Stimulated activated CD4-positive, alpha-beta T cell treated with anti-CD3 and anti-CD28 coated beads, Interleukin-2, amount 100 ng/mL, for 24 hours (primary cell): ENCODE measurements at places on chromosomes 7 and 10.

DNA sequence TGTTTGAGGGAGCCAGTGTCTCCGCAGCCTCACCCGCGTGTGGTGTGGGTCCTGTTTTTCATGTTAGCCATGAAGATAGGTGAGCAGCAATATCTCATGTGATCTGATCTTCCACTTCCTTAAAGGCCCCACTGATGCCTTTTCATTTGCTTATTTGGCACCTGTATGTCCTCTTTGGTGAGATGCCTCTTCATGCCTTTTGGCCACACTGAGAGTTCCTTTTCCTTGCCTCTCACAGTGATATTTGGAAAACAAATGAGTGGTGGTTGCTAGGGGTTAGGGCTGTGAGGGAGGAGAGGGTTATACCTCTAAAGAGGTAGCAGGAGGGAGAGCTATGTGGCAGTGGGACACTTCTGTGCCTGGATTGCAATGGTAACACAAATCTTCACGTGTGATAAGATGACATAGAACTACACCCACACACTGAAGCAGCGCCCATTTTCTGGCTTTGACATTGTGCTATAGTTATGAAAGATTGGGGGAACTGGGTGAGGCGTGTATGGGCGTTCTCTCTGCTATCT, 90.4 kb upstream of the TNS3 start:
- no peak for DNase-seq

DNA sequence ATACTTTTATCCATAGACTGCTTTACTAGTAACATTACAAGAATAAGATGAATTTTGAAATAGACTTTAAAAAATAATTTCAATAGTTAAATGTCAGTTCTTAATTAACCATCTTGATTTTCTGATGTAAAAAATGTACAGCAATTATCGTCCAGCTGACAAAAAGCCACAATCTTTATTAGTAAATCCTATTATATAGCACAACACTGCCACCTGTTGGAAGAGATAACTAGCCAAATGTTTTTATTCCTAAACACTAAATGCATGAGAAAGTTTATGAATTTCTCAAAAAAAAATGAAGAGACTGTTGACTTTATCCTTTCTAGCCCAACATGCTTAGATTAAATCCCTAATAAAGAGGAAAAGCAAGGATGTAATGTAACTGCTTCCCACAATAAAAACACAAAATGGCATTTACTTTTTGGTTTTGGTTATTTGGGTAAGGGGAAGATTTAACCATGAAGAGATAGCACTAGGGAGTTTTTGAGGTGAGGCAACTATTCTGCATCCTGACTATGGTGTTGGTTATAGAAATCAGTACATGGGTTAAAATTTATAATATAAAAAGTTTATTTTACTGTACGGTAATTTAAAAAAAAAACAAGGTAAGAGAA, 8.0 kb downstream of the COA1 start:
- no peak for DNase-seq

- no peak for DNase-seq
Measured at GRCh38 chr10:86730227-86730626, 26.2 kb upstream of the BMPR1A start.

- DNase-seq = no peak
Measured at GRCh38 chr10:112519133-112519761, 72.2 kb downstream of the VTI1A start.

GRCh38 chr7:46900312-46901263, 681.3 kb downstream of the TNS3 start:
- no peak for DNase-seq

GRCh38 chr10:10792681-10793080, 225.0 kb upstream of the CELF2 start:
- DNase-seq = no peak

- DNase-seq = no peak
Measured at GRCh38 chr7:18086165-18087025, 58.7 kb upstream of the PRPS1L1 start.

GRCh38 chr7:50828801-50829200, 46.1 kb upstream of the GRB10 start:
- no peak for DNase-seq

DNA sequence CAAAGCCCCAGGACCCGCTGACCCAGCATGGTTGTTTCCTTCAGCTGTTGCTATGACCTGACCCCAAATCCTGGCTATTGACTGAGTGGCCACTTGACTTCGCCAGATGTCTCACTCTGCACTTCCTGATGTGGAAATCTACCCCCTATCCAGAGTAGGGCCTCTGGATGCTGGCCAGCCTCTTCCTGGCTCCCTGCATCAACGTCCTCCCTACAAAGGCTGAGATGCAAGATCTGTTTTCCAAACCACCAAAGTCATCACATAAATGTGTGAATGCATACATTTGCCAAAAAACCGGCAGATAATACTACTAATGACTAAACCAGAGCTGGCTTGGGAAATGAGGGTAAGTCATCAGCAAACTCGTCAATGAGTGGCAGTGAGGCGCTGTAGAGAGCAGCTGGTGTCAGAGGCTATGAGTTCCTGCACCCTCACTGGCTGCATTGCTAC, 70.4 kb downstream of the PYROXD2 start:
- no peak for DNase-seq
